ENCODE measurements at places on chromosomes 11 and 22.

- no peak for DNase-seq
These were observed 133.7 kb upstream of the HSD17B12 start for GRCh38 chr11:43546561-43547429.

- no peak for DNase-seq
These were observed 3.4 kb upstream of the RCOR2 start for GRCh38 chr11:63920126-63920938.

DNA sequence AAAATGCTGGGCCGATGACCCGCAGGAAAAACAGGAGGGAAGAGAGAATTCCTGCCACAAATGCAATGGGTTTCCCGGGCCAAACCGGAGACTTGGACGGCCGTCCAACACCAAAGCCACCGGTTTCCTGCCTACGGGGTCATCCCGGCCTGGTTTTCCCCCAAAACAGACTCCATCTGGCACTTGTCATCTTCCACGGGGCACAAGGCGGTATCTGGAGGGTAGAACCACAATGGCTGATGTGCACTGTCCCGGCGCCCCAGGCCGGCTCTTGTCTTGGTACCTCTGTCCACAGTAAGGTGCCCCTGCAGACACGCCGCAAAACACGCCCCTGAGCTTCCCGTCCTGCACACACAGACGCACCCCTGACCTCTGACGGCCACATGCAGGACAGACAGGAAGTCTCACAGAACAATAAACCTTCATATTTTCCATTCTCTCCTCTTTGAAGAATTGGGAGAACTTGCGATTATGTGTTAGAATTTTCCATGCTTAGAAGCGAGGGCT lies 20.1 kb downstream of the CELSR1 start:
- DNase-seq = no peak

DNA sequence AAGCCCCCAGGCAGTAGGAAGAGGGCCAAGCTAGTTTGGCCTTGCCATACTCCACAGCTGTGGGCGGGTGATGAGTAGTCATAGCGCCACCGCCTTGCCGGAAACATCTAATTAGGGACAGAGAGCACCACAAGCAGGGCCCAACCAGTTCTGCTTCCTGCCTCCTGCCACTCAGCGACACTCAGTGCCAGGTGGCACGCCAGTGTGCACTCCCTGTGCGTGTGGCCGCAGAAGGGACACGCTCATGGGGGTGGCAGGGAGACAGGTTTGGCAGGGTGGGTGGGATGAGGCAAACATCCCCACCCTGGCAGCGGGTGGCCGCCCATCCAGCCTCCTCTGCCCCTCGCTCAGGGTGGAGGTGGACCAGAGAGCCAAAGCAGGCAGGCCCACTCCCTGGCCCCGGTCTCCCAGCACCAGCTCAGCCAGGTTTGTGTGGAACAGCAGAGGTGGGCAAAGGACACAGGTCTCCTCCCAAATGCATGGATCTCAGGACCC lies 4.9 kb downstream of the OVOL1 start:
- no peak for DNase-seq
